ENCODE measurements at places on chromosomes 16 and 17. TPM values are rescaled to one million over a fixed set of nuclear protein-coding genes. Genes with fewer than 3 reads are reported as not detected.

GRCh38 chr17:28343491-28343932, 8.0 kb downstream of the TNFAIP1 start:
- DNase-seq: no peak

DNA sequence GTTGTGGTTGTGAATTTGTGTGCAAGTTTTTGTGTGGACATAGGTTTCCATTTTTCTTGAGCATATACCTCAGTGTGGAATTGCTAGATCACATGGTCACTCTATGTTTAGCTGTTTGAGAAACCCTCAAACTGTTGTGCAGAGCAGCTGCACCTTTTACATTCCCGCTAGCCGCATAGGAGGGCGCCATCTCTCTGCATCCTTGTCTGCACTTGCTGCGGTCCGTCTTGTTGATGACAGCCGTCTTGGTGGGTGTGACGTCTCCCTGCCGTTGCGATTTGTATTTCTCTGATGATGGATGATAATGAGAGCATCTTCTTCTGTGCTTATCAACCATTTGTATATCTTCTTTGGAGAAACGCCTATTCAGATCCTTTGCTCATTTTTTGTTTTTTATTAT, 25.1 kb upstream of the IL17C start:
- DNase-seq: no peak

DNA sequence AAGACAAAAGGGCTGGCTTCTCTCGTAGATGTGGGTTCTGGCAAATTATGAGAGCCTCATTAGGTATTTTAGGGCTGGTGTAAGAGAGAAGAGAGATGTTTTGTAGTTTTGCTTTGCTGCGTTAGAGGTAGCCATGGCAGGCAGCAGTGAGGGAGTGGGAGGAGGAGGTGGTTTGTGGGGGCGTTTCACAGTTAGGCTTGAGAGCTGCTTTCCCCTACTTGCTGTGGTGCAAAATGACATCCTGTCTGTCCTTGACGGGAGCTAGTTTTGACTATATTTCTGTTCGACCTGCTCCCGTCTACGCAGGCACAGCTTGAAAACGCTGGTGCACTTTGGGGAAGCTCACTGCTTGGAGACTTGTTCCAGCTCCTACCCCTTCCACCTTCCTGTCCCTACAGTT, 75.5 kb downstream of the SLC5A11 start:
- DNase-seq: no peak

- no peak for DNase-seq
Observed at GRCh38 chr17:19551591-19552148, 18.0 kb downstream of the SLC47A1 start.

GRCh38 chr16:64880994-64881393, 240.9 kb downstream of the CDH11 start:
- DNase-seq: no peak

DNA sequence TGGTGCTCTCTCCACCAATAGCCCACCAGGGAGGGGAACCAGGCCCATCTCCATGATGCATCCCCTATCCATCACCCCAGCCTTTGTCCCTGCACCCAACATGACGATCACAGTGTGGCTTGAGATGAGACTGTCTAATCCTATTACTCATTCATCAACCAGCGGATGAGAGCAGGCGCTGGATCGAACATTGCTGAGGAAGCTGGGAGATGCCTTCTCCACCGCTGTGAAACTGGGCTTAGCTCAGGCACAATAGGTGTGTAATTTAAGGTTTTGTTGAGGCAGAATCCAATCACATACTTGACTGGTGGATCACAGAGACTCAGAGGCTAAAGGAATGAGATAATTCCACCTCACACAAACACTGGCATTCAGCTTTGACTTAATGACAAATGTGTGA, 64.6 kb upstream of the IRX3 start:
- no peak for DNase-seq

KIF18B gene
- 7.8 TPM for total RNA-seq

- no peak for DNase-seq
Observed at GRCh38 chr17:2909175-2909845, 113.1 kb downstream of the RAP1GAP2 start.

GRCh38 chr16:30838876-30839471, 52.0 kb upstream of the ZNF629 start:
- DNase-seq: no peak

FASN gene
- total RNA-seq: 54.6 TPM

GRCh38 chr16:55711959-55712876, 56.4 kb downstream of the SLC6A2 start:
- DNase-seq: peak; percentile 61

KRTAP3-1 gene
- not detected for total RNA-seq

HIGD1B gene
- total RNA-seq: not detected

Measured in SJSA1 (cell line).